Epithelial cell of esophagus (primary cell): ENCODE measurements at places on chromosomes 3 and 15.

DNA sequence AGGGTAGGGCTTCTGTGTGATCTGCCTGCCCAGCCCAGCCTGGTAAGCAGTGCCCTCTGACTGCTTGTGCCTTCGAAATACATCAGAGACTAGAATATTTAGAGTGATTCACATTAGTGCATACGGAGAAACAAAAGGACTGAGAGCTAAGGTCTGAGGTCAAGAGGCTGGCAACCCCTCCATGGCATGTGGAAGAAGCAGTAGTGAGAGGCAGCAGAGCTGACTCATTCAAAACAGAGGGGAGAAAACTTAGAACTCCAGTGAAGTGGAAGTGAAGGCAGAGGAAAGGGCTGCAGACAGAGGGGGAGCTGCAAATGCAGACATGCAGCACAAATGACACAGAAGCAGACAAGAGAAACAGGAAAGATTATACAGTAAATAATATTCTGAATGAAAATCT, 61.6 kb downstream of the ULK4 start:
- peak; percentile 5 for DNase-seq

- peak; percentile 39 for DNase-seq
Observed at GRCh38 chr3:114290911-114291901, 2.6 kb upstream of the TIGIT start.

DNA sequence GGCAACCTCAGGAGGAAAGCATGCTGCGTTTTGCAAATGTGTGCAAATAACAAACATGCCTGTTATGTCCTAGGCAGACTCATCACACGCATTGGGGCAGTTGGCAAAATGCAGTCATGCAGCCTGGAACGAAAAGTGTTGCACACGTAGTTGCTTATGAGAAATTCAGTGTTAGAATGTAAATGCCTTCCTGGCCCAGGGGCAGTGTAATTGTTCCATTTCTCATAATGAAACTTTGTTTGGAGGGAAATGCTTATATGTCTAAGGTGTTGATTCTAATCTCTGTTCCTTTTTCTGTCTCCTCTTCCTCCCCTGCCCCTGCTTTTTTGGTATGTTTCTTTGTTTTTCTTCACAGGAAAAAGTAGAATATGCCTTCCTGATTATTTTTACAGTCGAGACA, 156.0 kb downstream of the CACNA1D start:
- no peak for DNase-seq

GRCh38 chr3:54574906-54575617, 352.8 kb downstream of the LRTM1 start:
- DNase-seq: no peak

DNA sequence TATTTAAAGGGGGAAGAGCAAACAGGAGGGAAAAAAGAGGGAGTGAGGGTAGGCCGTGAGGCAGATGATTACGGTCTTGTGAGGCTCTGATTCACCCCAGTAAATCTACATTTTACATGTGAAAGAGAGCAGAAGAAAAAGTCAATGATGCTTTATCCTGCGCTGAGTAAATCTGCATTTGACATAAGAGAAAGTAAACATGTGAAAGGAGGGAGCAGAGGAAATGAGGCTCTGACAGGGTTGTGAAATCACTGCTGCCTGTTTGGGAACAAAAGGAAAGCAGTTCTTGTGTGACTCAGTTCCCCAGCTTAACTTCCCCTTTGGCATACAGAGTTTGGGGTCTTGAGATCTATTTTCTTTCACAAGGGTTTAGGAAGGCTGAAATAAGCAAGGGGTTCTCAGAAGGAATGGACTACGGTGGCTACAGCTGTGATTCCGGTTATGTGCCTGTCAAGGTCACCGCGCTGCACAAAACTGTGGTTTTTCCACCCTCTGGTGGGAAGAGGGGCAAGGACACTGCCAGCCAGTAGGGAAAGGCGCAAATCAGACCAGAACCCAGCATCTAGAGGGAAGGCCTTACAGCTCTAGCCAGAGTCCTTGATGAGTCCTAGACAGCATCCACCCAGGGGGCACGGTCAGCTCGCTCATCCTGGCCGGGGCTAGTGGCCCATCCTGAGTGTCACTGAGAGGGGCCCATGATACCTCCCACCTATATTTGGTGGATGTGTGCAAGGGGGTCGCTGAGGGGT, 18.9 kb upstream of the HCN4 start:
- peak; percentile 43 for DNase-seq

DNA sequence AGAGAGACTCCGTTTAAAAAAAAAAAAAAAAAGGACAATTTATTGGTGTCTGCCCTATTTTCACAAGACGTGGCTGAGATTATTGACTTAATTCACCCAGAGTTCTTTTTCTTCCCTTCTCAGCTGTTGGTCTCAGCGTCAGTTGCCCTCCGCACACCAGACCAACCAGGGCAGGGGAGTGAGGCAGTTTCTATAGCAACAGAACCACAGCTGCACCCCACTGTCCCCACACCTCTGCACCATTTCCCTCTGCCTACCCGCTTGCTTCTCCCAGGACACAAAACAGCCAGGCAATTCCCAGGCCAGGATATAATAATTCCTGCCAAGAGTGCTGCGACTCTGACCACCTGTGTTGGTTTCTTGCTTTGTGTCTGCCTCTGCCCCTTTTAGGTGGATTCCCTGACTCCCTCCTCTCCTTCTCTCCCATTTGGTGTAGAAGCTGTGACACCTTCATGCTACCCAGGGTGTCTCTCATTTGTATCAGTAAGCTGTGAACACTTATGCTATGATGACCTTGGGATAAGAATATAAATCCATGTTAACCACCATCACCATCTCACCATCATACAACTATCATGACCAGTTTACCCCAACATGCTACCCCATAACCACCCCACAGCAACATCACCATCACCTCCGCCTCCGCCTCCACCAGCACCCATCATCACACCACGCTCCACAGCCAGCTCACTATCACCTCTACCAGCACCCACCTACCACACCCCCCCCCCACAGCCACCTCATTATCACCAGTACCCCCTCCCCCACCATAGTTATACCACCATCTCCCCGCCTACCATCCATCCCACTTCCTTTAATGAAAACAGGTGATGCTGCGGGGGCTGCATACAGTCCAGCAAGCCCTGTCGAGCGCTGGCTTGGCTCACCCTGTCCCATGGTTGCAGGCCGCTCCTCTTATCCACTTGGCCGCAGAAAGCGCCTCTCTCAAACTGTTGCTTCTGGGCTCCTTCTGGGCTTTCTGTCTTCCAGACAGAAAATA, 589 bp downstream of the EPB42 start:
- DNase-seq: no peak

GRCh38 chr15:60901647-60902046, 327.5 kb downstream of the RORA start:
- no peak for DNase-seq
